Esophagus squamous epithelium (tissue), 5 donors: ENCODE measurements at places on chromosomes 1 and 21.

GRCh38 chr1:17027900-17028299 is 16.2 kb upstream of the ATP13A2 start:
- no peak for DNase-seq

DNA sequence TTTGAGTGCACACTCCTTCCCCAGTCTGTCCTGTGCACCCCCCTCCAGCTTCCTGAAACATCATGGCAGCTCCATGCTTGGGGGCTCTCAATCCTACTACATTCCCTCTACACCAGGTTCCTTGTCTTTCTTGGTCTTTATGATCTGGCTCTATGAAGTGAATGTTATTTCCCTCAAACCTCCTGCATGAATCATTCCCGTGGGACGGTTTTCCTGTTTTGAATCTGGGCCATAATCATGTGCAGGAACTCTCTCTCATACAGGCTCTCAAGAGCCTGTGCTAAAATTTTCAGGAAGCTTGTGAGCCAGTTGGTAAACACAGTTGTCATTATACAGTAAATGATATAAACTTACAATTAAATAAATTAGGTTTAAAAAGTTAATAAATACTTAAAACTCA is 89.8 kb upstream of the KCNE2 start:
- DNase-seq, result no peak

DNA sequence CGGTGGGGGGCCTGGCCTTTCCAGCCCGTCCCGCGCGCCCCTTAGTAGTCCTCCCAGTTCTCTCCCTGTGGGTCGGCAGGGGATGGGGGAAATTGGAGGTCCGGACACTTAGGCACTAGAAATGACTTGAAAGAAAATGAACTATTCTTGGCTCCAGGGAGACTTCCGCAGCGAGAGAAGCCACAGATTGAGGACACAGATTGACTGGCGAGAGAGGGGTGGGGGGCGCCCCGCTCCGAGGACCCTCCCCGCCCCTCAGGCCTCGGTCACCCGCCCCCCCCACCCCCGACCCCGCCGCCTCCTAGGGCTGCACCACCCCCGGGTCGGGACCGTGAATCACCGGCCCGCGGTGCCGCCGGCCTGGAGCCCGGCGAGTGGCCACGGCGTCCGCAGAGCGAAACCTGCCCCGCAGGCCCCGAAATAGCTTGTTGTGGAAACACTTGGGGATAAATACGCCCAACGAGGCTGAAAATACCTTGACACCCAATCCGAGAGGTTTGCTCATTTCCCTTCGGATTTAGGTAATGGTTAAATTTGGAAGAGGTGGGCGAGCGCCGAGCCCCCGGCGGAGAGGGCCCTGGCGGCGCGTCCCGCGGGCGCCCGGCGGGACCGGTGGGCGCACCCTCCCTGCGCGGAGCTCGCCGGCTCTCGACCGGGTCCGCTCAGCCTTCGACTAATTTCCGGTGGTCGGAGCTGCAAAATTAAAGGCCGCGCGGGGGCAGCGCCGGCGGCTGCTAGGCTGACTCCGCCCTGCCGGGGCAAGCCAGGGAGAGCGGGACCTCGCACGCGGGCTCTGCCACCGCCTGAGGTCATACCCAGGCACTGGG is at the start of gene GFI1:
GFI1 (minus strand) TSS at position 675 of the 827 bp plus-strand sequence. CDS start 3,438 bp downstream, outside the sequence.
- no peak for DNase-seq

DNA sequence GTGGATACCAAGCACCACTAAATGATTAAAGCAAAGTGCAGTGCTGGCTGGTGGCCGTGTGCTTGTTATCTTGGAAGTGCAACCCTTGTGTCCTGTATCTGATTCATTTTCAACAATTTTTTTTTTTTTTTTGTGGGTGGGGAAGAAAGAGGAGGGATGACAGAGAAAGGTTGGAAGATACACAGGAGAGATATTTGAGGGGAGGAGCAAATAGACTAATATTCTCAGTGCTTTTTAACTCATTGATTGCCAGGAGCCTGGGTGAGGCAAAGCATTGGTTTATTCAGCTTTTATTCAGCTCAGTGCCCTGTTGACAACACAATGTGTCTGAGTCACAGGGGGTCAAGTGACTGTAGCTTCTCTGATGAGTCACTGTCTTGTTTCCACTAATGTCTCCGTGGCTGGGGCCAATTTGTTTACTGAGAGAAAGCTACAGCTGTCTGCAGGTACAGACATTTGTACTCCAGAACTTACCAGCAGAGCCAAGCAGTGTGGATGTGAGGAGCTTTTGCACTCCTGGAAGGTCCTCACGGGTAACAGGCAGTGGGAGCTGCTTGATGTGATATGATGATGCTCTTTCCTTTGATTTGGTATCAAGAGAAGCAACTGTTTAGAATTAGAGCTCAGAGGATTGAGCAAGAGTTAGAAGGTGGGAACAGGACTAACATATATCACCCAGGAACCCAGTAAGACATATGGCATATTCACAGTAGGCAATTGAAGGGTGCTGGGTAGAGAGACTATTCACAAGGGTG is 23.6 kb upstream of the DNM3 start:
- DNase-seq, result no peak

DNA sequence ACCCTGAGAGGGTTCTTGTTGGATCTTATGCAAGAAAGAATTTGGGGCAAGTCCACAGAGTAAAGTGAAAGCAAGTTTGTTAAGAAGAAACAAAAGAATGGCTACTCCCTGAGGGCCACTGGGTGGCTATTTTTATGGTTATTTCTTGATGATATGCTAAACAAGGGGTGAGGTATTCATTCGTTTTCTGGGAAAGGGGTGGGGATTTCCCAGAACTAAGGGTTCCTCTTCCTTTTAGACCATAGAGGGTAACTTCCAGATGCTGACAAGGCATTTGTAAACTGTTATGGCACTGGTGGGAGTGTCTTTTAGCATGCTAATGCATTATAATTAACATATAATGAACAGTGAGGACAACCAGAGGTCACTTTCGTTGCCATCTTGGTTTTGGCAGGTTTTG is 18.2 kb upstream of the IFI6 start:
- no peak for DNase-seq

DNA sequence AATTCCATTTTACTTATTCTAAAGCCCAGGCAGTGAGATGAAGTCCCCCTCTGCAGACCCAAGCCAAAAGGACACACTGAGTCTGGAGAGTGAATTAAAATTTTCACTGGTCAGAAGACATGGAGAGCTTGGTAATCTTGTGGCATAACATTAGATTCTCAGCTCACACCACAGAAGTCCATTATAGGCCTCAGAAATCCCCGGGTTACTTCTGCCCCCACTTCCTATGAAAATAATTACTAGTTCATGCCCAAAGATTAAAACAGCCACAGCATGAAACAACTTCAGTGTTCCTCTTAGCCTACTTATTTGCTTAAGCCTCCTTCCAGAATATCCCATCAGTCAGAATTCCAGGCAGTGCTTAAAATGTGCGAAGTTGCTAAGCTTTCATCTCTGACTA is 123.3 kb downstream of the ZC3H11B start:
- no peak for DNase-seq

DNA sequence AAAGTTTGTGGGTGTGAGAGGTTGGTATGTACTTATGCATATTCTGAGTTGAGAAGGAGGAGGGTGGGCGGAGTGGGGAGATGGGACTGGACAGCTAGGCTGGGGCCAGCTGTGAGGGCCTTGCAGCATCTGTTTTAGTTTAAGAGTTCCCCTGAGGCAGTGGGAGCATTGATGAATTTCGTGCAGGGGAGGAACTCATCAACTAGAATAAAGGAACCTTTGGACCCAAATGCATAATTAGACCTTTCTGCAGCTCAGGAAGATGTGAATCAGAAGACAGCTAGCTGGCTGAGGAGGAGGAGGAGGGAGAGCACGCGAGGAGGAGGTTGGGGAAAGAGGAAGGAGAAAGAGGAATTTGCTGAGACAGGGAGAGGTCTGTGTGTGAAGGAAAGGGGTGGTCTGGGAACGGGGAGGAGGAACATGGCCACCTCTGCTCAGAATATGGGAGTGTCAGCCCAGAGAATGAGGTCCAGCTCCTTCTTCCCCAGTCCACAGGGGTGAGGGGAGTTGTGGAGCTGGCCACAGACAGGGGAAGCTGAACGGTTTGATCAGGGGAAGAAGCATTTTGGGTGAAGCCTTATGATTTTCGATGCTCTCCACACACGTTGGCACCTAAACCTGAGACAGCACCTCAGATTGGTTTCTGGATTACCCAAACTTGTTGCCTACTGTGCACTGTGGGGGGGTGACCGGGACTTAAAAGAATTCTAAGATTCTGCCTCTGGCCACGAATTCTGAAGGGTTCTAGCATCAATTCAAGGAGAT is 27.7 kb downstream of the MYOG start:
- no peak for DNase-seq
